CD4-positive, alpha-beta T cell treated with Interleukin-17A for 4 hours (primary cell): ENCODE measurements at places on chromosomes 1 and 21.

DNA sequence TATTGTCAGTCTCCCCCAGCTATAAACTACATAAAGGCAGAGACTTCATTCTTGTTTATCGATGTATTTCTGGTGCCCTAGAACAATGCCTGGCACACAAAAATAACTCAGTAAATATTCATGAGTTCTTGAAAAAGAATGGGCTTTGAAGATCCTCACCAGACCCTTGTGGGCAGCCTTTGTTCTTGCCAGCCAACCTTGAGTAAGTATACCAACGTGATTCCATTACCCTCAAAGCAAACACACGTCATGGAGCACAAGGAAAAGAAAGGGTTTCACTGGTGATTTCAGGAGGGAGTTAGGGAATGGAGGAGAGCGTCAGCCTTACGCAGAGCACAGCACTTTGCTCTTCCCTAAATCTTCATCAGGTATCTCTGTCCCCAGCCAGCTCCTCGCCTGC is 29.4 kb downstream of the NMNAT2 start:
- no peak for DNase-seq

GRCh38 chr1:45884700-45885099 is 81.3 kb downstream of the MAST2 start:
- DNase-seq: no peak

GRCh38 chr1:7040969-7041695 is 255.9 kb downstream of the CAMTA1 start:
- DNase-seq: no peak

DNA sequence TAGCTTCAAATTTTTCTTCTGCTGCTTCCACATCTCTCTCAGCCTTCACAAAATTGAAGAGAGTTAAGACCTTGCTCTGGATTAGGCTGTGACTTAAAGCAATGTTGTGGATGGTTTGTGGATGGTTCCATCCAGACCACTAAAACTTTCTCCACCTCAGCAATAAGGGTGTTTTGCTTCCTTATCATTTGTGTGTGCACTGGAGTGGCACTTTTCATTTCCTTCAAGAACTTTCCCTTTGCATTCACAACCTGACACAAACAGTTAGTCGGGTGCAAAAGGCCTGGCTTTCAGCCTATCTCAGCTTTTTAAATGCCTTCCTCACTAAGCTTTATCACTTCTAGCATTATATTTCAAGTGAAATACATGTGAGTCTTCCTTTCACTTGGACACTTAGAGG is 30.3 kb downstream of the DENND1B start:
- no peak for DNase-seq

GRCh38 chr1:113226148-113226547 is 153.2 kb downstream of the LRIG2 start:
- DNase-seq: no peak

GRCh38 chr1:210662291-210663050 is 333.8 kb downstream of the HHAT start:
- DNase-seq: no peak

DNA sequence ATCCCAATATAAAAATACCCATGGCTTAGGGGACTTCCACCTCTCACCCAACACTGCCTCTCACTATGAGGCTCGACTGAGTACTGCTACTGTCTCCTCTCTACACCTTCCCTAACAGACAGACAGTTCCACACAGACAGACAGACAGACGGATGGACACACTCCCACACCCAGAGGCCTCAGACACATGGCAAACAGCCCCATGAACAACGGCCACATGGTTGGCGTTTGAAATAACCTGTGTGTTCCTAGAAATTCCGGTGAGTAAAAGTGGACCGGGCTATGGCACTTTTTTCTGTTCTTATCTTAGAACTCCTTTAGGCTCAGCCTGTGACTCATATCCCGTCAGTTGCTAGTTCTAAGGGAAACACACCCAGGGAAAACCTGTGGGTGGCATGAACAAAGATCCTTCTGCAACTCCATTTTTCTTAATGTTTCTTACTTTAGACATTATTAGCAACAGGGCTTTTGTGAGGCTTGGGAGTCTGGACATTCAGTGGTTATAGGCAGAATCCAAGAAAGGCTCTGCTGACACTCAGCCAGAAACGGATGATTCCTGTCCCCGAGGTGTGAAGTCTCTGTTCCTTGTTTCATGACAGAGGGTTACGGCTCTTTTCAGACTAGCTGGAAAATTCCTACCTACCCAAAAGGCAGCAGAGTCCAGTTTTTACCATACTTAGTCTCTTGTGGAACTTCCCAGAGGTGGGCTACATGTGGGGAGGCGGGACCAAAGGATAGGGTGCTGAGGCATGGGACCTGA is 90.5 kb upstream of the TLR5 start:
- DNase-seq: no peak
